ENCODE measurements at places on chromosomes 11 and 22. TPM values are rescaled to one million over a fixed set of nuclear protein-coding genes. Genes with fewer than 3 reads are reported as not detected.

Gene UPK3A
- total RNA-seq = 0.57 TPM

- H3K36me3 ChIP-seq = no peaks in the 10 kb centered on the region
- no peak overlapping the region for H3K27ac ChIP-seq
- no peaks in the 10 kb centered on the region for H3K4me1 ChIP-seq
- no peak for DNase-seq
Observed at GRCh38 chr11:88886796-88887195, 179.0 kb downstream of the GRM5 start.

GRCh38 chr11:31645747-31646146, 136.2 kb downstream of the ELP4 start:
- no peaks in the 10 kb centered on the region for H3K27me3 ChIP-seq
- no peak for DNase-seq
- H3K36me3 ChIP-seq = peaks cover 1% of the 10 kb centered on the region
- no peak overlapping the region for H3K27ac ChIP-seq

Gene NOX4
- 7.9 TPM for total RNA-seq

DNA sequence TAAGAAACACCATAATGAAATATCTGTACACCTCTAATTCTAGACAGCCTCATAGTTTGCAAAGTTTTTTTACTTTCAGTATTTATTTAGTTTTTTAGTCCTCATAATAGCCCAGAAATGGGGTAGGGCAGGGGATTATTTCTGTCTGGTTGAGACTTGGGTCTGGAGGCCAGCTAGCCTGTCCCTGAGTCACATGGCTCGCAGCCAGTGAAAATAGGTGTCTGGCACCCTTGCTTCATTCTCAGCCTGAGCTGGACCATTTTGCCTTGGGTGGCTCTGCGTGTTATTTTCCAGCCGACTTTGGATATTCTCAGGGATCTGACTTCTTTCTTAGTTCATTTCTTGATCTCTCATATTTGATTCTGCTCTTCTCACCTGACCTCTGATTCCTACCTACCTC, 123.9 kb upstream of the NARS2 start:
- no peaks in the 10 kb centered on the region for H3K4me1 ChIP-seq
- H3K4me3 ChIP-seq = no peak overlapping the region
- no peak overlapping the region for H3K27ac ChIP-seq
- H3K27me3 ChIP-seq = no peaks in the 10 kb centered on the region
- H3K36me3 ChIP-seq = peaks cover 25% of the 10 kb centered on the region
- DNase-seq = no peak

GRCh38 chr11:17415523-17416104, 27.2 kb upstream of the KCNJ11 start:
- no peak overlapping the region for H3K4me3 ChIP-seq
- peaks cover 14% of the 10 kb centered on the region for H3K4me1 ChIP-seq
- peaks cover 19% of the 10 kb centered on the region for H3K27me3 ChIP-seq

Gene RFPL1
- total RNA-seq = not detected

Gene APOBEC3B
- total RNA-seq = 10.1 TPM

DNA sequence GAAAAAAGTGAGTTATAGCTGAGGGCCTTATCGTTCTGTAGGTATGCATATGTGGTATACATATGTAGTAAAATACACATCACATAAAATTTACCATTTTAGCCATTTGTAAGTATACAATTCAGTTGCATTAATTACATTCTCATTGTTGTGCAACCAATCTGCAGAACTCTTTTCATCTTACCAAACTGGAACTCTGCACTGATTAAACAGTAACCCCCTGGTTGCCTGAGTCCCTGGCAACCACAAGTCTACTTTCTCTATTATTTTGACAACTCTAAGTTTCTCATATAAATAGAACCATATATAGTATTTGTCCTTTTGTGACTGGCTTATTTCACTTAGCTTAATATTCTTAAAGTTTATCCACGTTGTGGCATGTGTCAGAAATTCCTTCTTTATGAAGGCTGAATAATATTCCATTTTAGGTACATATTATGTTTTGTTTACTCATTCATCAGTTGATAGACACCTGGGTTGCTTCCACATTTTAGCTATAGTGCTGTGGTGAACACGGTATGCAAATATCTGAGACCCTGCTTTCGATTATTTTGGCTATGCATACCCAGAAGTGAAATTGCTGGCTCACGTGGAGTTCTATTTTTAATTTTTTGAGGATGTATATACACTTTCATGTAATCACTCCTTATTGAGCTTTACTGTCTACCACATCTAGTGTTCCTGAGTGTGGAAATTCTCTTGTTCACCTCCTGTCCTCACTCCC, 1.6 kb upstream of the DDX10 start:
- no peaks in the 10 kb centered on the region for H3K27me3 ChIP-seq
- peaks cover 2% of the 10 kb centered on the region for H3K36me3 ChIP-seq
- H3K4me1 ChIP-seq = peaks cover 13% of the 10 kb centered on the region
- H3K27ac ChIP-seq = no peak overlapping the region

DNA sequence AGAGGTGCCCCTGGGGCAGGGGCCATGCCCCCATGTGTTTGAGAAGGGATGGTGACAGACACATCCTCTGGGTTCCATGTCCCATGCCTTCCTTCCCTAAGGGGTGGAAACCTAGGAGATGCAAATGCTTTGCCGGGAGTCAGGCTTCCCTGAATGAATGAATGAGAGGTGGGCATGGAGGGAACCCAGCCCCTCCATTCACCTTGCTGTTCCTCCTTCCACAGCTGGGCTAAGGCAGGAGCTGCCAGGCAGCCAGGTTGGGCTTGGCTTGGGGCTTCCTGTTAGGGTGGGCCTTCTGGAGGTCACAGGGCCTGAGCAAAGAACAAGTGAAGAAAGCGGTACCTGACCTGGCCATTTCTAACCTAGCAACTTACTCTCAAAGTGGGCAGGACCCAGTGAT, 926 bp downstream of the POU2F3 start:
- peak overlapping the region; percentile 35 for H3K4me3 ChIP-seq
- H3K27me3 ChIP-seq = peaks cover 88% of the 10 kb centered on the region
- no peak for DNase-seq
- no peak overlapping the region for H3K27ac ChIP-seq

DNA sequence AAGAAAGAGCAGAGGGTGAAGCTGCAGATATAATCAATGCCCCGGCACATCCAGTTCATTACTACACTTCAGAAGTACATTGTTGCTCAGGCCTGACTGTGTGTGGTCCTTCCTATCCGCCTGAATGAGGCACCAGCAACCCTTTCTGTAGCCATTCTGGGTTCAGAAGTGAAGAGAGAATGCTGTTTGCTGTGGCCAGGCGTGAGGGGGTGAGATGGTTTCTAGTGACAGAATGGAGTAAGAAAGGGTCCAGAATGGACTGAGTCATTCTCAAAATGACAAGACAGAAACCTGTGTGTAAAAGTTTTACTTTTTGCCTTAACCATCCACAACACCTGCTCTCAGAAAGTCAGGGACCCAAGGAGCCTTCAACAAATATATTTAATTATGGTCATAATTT, 334.8 kb downstream of the GUCY1A2 start:
- H3K27me3 ChIP-seq = no peaks in the 10 kb centered on the region
- H3K4me3 ChIP-seq = no peak overlapping the region
- H3K27ac ChIP-seq = no peak overlapping the region

Gene RGL4
- total RNA-seq = 0.07 TPM

Gene OR52E2
- total RNA-seq = not detected

- no peaks in the 10 kb centered on the region for H3K27me3 ChIP-seq
- no peak overlapping the region for H3K27ac ChIP-seq
- peaks cover 3% of the 10 kb centered on the region for H3K4me1 ChIP-seq
- no peak overlapping the region for H3K4me3 ChIP-seq
- H3K36me3 ChIP-seq = peaks cover 12% of the 10 kb centered on the region
Observed at GRCh38 chr11:34197256-34197655, 91.8 kb downstream of the NAT10 start.

Gene THRSP
- total RNA-seq = not detected

- no peaks in the 10 kb centered on the region for H3K27me3 ChIP-seq
- no peaks in the 10 kb centered on the region for H3K4me1 ChIP-seq
- peaks cover 5% of the 10 kb centered on the region for H3K36me3 ChIP-seq
- H3K27ac ChIP-seq = no peak overlapping the region
- no peak for DNase-seq
Observed at GRCh38 chr11:10502770-10503169, 38.2 kb downstream of the RNF141 start.

DNA sequence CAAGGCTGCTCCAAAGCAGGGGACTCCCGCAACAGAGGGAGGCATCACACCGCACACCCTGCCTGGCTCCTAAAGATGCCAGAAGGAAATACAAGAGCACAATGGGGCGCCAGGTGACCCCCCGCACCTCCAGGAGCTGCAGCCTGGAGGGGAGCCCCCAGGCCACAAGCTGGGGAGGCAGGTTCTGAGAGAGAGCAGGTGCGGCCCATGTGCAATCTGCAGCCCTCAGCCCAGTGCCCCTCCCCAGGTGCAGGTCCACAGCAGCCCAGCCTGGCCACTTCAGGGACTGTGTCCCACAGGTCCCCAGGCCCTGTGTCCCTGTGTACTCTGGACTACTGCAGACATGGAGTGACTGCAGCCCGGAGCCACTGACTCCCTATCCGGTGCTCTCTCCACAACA, 13.1 kb downstream of the WNT7B start:
- H3K27ac ChIP-seq = no peak overlapping the region
- no peak for DNase-seq
- no peaks in the 10 kb centered on the region for H3K36me3 ChIP-seq
- no peak overlapping the region for H3K4me3 ChIP-seq

Gene APOA5
- total RNA-seq = not detected

DNA sequence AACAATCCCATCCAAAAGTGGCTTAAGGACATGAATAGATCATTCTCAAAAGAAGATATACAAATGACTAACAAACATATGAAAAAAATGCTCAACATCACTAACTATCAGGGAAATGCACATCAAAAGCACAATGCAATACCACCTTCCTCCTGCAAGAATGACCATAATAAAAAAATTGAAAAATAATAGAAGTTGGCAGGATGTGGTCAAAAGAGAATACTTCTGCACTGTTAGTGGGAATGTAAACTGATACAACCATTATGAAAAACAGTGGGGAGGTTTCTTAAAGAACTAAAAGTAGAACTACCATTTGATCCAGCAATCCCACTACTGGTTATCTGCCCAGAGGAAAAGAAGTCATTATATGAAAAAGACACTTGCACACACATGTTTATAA, 77.7 kb upstream of the SC5D start:
- no peak for DNase-seq
- no peaks in the 10 kb centered on the region for H3K36me3 ChIP-seq

Gene RAG2
- total RNA-seq = not detected

GRCh38 chr11:33376331-33377310, 119.4 kb downstream of the HIPK3 start:
- no peaks in the 10 kb centered on the region for H3K36me3 ChIP-seq
- peak overlapping the region; percentile 63 for H3K4me3 ChIP-seq
- no peak overlapping the region for H3K27ac ChIP-seq
- H3K27me3 ChIP-seq = peaks cover 53% of the 10 kb centered on the region

Gene MS4A10
- not detected for total RNA-seq

Data from progenitor cell of endocrine pancreas (in vitro differentiated cells).